ENCODE measurements at places on chromosomes 7 and 10. TPM values are rescaled to one million over a fixed set of nuclear protein-coding genes. Genes with fewer than 3 reads are reported as not detected.
A peak's percentile ranks its signal among the peaks of the same experiment; 100 is the strongest.

EPO gene
- total RNA-seq, result 0.95 TPM

ACTL6B gene
- 2.1 TPM for total RNA-seq

SRGN gene
- total RNA-seq, result not detected

DYNC1I1 gene
- 0.58 TPM for total RNA-seq

OR6V1 gene
- total RNA-seq, result not detected

CALML5 gene
- total RNA-seq, result not detected

TMEM26 gene
- total RNA-seq, result 1.9 TPM

STEAP1 gene
- total RNA-seq, result 8.1 TPM

PON1 gene
- total RNA-seq, result not detected

- DNase-seq, result no peak
Measured at GRCh38 chr7:2735744-2736143, 47.7 kb downstream of the AMZ1 start.

DNA sequence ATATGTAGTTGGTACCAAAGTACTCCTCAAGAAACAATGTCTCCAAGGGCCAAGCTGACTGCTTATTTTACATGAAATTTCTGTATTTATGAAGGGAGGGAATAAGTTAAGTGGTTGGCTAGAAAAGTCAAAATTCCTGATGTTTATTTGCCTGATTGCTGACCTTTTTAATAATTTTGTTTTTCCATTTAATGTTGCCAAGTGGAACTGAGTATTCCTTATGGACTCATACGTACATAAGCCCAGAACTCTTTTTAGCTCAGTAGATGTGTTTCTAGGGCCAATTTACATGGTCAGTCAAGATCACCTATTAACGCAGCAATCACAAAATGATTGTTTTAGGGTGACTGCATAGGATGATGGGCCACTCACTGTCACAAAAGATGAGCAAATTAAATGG lies 78.3 kb upstream of the FZD8 start:
- no peak for DNase-seq

- no peak for DNase-seq
Measured at GRCh38 chr7:107879400-107880035, 11.5 kb upstream of the DLD start.

GRCh38 chr7:106278695-106279094 lies 6.1 kb downstream of the NAMPT start:
- DNase-seq, result no peak

GRCh38 chr10:46516660-46517416 lies 39.6 kb downstream of the GPRIN2 start:
- peak; percentile 43 for DNase-seq

- peak; percentile 82 for DNase-seq
Measured at GRCh38 chr7:142557971-142558582, 191.2 kb upstream of the PRSS1 start.

DNA sequence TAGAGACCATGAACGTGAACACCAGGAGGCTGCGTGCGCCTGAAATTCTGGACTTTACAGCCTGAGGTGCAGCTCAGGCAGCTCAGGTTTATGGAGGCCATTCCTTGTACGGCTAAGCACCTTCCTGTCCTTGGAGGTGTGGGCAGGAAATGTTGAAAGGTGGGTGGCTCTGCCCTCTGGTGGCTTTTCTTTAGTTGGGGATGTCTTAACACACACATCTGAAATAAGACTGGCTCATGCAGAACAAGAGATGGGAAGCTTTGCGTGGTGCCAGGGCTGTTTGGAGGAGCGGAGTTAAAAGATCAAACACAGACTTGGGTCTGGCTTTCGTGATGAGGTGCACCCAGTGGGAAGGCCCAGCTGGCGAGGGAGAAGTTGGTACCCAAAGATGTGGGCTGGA lies 64.1 kb downstream of the DOCK1 start:
- no peak for DNase-seq

- no peak for DNase-seq
Measured at GRCh38 chr7:47034180-47034579, 547.7 kb downstream of the TNS3 start.

DNA sequence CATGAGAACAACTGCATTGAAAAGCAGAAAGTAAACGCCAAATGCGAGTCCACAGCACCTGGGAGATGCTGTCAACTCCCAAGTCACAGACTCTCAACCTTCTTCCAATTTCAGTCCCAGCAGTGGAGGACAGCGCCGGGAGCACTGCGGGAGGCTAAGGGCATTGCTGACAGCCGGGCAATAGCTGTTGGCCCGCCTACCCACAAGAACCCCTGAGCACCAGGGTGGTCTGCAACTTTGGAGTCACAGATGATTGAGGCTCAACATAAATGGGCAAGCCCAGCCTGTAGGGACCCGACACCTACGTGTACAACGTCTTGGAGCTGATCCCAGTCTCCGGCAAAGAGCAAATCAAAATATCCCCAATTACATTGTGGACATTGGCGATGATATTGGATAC lies 262.9 kb downstream of the TCERG1L start:
- DNase-seq, result peak; percentile 3

- no peak for DNase-seq
Measured at GRCh38 chr10:132932461-132933307, 9.7 kb downstream of the CFAP46 start.

DNA sequence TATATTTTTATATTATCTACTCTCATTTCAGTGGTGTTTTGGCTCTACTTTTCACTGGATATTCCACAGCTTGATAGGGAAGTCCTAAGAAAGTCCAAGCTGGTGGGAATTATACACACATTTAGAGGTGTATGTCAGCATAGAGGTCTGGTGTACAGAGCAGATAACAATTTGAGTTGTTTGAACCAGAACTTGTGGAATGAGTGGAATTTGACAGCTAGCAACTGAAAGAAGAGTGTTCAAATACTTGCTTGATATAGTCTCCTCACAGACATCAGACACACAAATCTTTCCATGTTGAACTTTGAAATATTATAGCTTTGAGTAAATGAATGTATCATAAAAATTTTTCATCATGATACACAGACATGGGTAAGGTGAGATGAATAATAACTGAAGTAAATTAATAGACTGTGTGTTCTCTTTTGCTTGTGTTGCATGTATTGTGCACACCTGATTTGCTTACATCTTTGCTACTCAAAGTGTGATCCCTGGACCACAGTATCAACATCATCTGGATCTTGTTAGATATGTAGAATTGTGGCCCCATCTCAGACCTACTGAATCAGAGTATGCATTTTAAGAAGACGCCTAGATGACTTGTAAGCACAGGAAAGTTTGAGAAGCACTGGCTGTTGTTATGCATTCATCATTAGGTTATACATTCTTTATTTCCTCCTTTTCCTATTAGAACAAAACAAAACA lies 91.5 kb downstream of the ABCA13 start:
- no peak for DNase-seq

- no peak for DNase-seq
Measured at GRCh38 chr10:98323221-98324164, 55.5 kb upstream of the LOXL4 start.

- DNase-seq, result no peak
Measured at GRCh38 chr10:109588259-109588658, 335.1 kb downstream of the XPNPEP1 start.

DNA sequence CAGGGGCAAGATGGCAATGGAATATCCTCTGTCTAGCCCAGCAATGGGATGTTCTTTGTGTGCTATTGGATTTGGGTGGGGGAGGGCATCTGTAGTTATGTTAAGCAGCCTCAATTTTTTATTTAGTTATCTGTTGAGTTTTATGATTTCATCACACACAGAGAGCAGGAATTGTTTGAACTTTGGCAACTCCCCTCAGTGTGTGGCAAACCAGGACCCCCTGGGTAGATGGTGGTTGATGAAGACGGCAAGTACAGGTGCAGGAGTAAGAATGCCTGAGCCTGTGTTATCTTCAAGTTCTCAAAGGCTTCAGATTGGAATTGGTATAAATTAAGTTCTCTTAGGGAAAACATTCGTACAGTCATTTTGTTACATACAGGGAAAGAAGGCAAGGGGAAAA lies 142.4 kb upstream of the SAMD8 start:
- DNase-seq, result no peak

DNA sequence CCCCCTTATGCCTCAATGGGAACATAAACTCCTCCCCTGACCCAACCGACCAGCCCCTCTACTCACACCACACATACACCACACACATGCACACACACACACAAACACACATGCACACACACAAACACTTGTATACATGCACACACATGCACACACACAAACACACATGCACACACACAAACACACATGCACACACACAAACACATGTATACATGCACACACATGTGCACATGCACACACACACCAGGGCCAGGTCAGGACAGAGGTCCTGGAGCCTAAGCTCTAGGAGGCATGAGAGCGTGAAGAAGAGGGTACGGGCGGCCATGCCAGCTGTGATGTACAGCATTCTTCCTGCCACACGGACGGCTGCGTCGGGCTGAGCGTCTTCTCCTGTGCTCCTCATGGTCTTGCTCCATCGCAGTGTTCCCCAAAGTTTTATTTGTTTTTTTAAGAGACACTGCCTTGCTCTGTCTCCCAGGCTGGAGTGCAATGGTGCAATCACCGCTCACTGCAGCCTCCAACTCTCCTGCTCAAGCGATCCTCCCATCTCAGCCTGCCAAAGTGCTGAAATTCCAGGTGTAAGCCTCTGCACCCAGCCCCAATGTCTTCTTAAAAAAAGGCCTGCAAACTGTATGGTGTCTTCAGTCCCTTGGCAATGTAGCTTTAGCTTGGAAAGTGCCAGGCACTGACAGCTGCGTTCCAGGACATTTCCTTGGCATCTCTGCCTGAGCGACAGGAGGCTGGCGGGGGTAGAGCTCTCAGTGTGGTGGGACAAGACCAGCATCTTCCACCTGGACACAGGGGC lies 38.8 kb upstream of the INPP5A start:
- no peak for DNase-seq

All from H1 (cell line).